ENCODE measurements at places on chromosomes 7 and 10.

DNA sequence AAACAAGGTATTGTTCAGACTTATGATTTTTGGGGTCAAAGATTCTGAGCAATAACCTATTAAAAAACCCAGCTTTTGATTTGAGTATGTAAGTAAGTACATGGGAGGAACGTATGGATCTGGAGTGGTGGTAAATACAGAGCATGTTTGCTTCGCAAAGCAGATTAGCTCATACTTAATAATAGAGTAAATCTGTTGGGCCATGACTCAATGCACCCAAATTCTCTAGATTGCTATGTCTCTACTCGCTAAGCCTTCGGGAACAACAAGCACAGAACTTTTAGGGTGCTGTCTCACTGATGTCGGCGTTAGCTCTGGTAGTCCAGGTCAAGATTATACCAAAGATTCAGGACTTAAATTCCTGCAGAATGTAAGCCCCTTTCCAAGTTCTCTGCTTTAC lies 807 bp upstream of the MINPP1 start:
- no peak for DNase-seq

- no peak for DNase-seq
Measured at GRCh38 chr7:101784292-101785127, 32.9 kb upstream of the CUX1 start.

DNA sequence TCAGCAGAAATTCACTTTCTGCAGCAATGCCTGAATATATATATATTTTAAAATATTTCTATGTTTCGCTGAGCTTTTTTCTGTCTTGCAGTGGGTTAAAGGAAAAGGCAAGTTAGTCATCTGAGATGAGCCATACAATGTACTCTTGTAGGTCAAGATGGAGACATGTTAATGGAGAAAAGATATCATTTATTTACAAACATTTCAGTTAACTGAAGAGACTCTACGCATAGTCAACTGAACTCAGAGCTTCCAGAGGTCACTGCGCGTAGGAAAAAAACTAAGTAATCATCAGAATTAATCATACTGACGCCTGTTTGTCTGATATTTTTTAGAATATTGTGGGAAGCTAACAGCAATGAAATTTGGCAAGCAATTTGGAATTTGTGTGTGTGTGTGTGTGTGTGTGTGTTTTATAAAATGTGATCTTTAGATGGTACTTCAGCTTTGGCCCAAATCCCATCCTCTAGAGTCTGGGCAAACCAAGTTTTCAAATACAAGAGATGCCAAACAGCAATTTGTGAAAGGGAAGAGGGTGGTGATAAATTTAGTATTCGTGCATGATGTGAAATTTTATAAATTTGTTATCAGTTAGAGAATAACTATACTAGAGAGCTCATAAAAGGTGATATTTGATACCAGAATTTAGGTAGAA lies 193.9 kb upstream of the AGR3 start:
- DNase-seq, result no peak

DNA sequence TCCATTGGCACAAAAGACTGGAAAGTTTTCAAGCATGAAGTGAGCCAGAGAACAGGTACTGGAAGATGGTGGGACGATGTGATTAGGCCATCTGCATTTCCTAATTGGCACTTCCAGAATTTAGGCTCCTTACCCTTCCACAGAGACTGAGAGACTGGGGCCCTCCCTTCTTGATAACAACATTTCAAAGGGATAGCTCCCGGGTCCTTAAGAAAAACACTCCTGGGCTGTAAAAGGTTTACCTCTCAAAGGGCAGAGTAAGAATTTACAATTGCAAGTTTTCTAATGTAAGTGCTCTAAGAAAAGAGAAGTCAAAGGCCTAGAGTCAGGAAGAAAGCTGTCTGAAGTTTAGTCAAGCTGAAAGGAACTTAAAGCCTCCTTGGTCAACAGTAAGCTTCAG lies 559.5 kb upstream of the C7orf33 start:
- no peak for DNase-seq

DNA sequence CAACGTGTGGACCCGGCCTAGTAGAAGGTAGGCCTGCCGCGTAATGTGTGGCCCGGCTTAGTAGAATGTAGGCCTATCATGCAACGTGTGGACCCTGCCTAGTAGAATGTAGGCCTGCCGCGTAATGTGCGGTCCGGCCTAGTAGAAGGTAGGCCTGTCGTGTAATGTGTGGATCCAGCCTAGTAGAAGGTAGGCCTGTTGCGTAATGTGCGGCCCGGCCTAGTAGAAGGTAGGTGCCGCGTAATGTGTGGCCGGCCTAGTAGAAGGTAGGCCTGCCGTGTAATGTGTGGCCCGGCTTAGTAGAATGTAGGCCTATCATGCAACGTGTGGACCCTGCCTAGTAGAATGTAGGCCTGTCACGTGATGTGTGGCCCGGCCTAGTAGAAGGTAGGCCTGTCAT lies 11.9 kb upstream of the GTPBP4 start:
- no peak for DNase-seq

DNA sequence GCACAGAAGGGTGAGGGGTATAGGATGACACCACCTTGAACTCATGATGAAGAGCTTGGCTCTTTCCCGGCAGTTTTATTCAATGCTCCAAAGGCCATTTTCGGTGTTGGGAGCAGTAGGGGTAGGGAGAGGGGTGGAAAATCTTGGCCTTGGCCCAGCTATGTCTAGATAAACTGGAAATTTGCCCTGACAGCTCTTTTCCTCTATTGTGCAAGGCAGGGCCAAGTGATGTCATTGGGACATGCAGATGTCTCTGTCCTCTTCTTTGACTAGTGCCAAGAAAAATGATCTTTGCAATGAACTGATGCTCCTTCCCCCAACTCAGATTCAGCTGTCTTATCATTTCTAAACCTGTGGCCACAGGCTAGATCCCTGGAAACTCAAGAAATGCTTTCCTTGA lies 27.7 kb upstream of the PRKCQ start:
- no peak for DNase-seq

GRCh38 chr7:41875513-41875912 lies 172.6 kb upstream of the INHBA start:
- no peak for DNase-seq

DNA sequence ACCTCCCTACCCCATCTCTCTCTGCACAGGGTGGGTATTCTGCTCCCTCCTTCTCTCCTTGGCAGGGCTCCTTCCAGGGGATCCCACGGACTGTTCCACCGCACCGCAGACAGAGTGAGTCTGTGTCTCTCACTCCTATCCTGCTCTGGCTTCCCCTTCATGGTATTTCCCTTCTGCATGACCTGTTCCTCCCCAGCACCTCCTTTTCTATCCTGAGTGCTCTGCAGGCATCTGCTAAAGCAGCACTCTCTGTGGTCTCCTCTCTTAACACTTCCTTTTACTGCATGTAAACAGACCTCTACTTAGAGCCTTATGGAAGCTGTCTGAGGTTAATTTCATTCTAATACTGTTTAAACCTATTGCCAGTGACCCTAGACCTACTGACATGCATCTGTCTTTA lies 171.5 kb downstream of the CCSER2 start:
- no peak for DNase-seq

DNA sequence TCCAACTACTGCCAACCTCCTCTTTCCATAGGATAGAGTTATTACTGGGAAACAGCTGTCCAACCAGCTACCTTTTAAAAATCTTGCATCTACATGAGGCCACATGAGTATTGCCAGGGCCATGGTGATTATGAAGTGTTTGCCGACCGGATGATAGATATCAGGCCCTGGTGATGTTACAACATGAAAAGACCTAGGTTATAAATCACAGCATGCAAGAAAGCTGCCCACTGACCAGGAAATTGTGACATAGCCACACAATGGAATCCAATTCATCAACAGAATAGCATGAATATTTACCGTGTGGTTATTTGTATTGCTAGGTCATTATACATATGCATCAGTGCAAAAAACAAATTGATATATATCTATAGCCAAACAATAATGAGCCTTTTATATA lies 517.0 kb downstream of the INHBA start:
- DNase-seq, result no peak

- DNase-seq, result no peak
Measured at GRCh38 chr10:126470991-126471390, 82.7 kb upstream of the ADAM12 start.

DNA sequence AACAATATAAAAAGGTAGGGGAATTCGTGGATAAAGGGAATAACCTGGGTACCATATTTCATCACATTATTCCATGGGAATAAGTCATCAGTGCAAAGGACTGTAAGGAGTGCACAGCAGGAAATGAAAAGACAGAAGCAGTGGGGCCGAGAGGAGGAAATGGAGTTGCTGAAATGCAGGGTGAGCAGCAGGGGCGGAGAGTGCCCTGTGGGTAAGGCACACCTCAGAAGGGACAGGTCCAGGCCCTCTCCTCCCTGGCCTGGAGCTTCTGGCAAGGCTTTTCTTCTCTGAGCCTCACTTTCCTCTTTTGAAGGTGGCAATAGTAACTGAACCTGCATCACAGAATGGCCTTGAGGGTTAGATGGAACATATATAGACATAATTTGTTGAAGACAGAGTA lies 26.2 kb downstream of the IKZF1 start:
- no peak for DNase-seq

DNA sequence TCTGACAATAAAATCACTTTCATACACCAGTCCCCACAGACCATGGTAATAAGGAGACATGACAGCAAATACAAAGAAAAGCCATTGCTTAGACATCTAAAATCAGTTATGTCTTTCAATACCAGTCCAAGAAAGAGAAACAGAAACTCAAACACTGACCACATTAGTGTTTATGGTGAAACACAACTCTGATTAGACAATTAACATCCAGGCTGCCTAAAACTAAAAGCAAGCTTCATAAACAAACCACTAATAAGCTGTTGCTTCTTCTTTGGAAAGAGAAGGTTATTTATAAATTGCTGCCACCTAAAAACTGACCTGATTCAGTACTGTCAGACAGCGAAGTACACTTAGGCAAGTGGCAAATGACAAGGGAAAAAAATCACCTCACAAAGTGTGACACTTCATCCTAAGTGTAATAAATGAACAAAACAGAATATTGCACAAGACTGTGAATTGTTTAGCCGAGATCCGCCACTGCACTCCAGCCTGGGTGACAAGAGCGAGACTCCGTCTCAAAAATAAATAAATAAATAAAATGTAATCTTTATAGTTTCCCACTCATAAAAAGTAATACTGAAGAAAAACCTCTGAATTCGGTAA lies 277.4 kb downstream of the PARD3 start:
- no peak for DNase-seq

GRCh38 chr10:99236627-99237309 lies 1.1 kb upstream of the HPSE2 start:
- no peak for DNase-seq

- no peak for DNase-seq
Measured at GRCh38 chr10:81027223-81027622, 489.5 kb downstream of the SH2D4B start.

DNA sequence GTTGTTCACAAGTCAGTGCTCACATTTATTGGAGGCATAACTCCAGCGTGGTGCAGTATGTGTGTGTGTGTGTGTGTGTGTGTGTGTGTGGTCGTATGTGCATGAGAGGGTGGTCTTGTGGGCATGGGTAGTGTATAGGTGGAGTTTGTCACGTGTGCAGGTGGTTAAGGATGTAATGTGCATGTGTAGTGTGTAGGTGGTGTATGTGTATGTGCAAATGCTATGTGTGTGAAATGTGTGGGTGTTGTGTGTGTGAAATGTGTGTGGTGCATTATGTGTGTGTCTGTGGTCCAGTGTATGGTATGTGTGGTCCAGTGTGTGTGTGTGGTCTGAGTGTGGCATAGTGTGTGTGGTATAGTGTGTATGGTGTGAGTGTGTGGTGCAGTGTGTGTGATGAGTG lies 30.3 kb upstream of the PODXL start:
- no peak for DNase-seq

- DNase-seq, result no peak
Measured at GRCh38 chr10:218798-219197, 83.5 kb downstream of the ZMYND11 start.

DNA sequence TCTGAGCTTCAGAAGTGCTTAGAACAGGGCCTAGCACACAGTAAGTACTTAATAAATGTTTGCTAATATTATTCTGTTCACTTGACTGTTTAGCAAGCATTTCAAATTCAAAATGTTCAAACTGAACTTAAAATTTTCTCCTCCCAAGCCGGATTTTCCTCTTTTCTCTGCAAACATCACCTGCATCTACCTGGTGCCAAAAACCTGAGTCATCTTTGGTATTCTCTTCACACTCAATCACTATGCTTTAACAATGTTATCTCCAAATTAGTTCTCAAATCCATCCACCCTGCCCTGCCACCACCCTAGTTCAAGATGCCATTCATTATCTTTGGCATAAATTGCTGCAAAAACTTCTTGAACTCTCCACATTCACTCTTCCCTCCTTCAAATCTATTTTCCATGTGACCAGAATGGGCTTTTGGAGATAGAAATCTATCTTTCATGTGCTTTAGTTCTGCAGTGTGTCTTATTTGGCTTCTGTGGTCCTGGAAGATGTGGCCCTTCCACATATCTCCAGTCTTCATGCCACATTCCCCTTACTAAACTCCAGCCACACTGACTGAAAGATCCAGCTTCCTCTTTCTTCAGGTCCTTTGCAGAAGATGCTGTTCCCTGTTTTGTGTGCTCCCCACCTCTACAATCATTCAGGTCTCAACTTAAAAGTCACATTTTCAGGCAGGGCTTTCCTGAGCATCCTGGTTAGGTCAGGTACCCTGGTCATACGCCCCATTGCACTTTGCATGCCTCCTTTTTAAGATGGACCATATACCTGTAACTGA lies 2.0 kb downstream of the GGCT start:
- no peak for DNase-seq

GRCh38 chr10:106947643-106948042 lies 216.9 kb downstream of the SORCS1 start:
- no peak for DNase-seq

DNA sequence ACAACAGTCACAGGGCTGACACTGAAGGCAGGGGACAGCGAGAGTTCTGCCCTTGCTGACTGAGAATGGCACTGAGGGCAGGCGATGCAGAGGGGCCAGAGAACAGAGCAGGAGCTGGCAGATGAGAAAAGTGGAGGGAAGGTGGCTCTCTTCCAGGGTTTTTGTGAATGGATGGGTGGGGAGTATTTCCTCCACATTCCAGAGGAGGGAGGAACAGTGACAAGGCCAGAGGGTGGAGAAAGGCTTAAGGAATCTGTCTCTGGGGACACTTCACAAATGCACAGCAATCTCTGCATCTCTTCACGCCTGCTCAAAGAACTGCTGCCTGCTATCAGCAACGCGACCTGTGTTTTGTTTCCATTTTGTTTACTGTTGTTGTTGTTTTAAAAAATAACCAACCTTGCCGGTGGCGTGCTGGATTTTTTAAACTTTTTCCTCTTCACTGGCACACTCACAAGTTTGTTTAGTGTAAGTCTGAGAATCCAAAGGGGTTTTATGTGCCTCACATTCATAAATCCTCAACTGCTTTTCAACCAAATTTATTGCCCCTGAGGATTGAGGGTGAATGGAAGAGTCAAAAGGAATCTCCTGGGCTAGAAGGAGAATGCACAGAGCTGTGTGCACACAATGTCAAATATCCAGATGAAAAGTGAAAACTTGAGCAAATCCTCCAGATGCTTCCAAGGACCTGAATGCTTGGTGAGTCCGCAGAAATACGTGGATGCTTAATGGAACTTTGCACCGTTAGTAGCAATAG lies 129.3 kb downstream of the GLI3 start:
- no peak for DNase-seq

- DNase-seq, result no peak
Measured at GRCh38 chr7:100169147-100169850, 882 bp upstream of the GAL3ST4 start.

GRCh38 chr7:4769761-4770160 lies 5.7 kb upstream of the AP5Z1 start:
- DNase-seq, result peak; percentile 7
